ENCODE measurements at places on chromosomes 6 and 20. TPM values are rescaled to one million over a fixed set of nuclear protein-coding genes. Genes with fewer than 3 reads are reported as not detected.

Gene SAPCD1
- total RNA-seq = 16.4 TPM

Gene ZSCAN9
- total RNA-seq = 9.7 TPM

Gene SNAP91
- total RNA-seq = not detected

Gene LST1
- 14.6 TPM for total RNA-seq

Gene GTSF1L
- total RNA-seq = not detected

GRCh38 chr20:59790346-59790745, 143.1 kb downstream of the SYCP2 start:
- no peak overlapping the region for H3K27ac ChIP-seq
- no peaks in the 10 kb centered on the region for H3K27me3 ChIP-seq
- no peak for DNase-seq
- no peaks in the 10 kb centered on the region for H3K4me1 ChIP-seq
- H3K36me3 ChIP-seq = no peaks in the 10 kb centered on the region

DNA sequence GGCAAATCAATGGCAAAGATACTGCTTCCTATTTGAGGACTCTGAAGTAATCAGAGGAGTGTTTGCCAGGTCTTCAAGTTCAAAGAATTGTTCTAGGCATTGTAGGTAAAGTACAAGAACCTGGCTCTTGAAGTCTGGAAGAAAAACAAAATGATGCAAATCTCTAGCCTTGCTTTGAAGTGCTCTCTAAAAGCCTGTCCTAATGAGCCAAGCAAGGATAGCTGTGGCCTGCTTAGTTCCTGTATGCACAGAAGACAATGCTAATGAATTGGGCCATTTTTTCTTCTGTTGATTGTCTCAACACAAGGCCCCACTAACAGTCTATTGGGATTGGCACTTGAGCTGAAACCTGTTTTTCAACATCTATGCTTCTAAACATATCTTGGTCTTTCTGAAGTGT, 165.0 kb upstream of the POU3F2 start:
- no peak overlapping the region for H3K4me3 ChIP-seq
- no peak for DNase-seq
- no peak overlapping the region for H3K27ac ChIP-seq
- no peaks in the 10 kb centered on the region for H3K36me3 ChIP-seq
- H3K4me1 ChIP-seq = no peaks in the 10 kb centered on the region
- H3K27me3 ChIP-seq = no peaks in the 10 kb centered on the region

DNA sequence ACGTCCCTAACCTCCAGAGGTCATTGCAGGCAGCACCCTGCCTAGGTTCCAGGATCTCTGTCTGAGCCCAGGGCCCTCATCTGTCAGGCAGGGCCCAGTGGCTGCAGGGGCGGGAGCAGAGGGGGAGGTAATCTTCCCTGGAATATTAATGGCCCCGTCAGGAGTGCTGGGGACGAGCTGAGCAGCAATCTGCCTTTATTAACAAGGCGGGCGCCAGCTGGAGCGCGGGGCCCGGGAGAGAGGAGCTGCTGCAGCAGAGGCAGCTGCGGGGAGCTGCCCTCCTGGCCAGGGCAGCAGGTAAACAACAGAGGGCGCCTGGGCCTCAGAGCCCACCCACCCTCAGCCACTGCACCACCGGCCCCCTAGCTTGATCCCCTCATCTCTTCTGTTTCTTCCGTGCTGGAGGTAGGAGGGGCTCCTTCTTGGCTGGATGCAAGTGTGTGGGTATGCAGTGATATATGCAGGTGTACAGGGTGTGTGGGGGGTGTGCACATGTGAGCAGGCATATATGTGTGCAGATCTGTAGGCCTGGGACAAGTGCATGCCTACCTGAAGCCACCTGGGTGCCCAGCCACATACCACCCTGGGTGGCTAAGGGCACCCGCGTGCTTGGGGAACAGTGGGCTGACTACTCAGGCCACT, 131.8 kb upstream of the MLN start:
- no peaks in the 10 kb centered on the region for H3K36me3 ChIP-seq
- no peak overlapping the region for H3K4me3 ChIP-seq
- peaks cover 2% of the 10 kb centered on the region for H3K4me1 ChIP-seq
- H3K27ac ChIP-seq = no peak overlapping the region
- H3K27me3 ChIP-seq = peaks cover 24% of the 10 kb centered on the region

DNA sequence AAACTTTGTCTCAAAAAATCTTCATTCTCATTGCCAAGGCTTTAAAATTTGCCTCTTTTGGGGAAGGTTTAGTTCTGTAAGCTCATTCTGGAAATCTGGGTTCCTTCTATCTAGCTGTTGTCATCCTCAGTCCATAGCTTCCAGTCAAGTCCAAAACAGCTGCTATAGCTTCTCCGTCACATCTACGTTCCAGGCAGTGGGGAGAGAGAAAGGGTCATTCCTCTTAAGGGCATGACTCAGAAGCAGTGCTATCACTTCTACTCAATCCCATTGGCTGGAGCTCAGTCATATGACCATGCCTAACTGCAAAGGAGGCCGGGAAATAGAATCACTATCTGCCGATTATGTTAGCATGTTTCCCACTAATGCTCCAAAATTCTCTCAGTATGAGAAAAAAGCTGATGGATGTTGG, 141.4 kb upstream of the PTPN1 start:
- peaks cover 11% of the 10 kb centered on the region for H3K4me1 ChIP-seq
- no peak for DNase-seq
- H3K27me3 ChIP-seq = peaks cover 16% of the 10 kb centered on the region
- no peaks in the 10 kb centered on the region for H3K36me3 ChIP-seq

DNA sequence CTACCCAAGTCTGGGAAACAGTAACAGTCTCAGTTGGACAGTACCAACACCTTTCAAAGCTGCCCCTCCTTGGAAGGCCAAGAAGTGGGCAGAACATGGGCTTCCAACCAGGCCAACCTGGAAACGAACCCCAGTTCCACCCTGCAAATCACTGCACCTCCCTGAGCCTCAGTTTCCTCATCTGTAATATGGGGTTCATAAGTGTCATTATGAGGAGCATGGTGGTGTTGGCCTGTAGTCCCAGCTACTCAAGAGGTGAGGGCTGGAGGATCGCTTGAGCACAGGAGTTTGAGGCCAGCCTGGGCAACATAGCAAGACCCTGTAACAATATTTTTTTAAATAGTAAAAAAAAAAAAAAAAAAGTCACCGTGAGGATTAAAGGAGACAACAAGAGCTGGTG, 34.5 kb downstream of the C20orf203 start:
- H3K36me3 ChIP-seq = no peaks in the 10 kb centered on the region
- no peaks in the 10 kb centered on the region for H3K4me1 ChIP-seq
- H3K27ac ChIP-seq = no peak overlapping the region
- H3K27me3 ChIP-seq = no peaks in the 10 kb centered on the region
- no peak for DNase-seq
- no peak overlapping the region for H3K4me3 ChIP-seq

- H3K27me3 ChIP-seq = no peaks in the 10 kb centered on the region
- no peaks in the 10 kb centered on the region for H3K36me3 ChIP-seq
- H3K4me1 ChIP-seq = peaks cover 19% of the 10 kb centered on the region
- no peak for DNase-seq
- H3K4me3 ChIP-seq = peak overlapping the region; percentile 64
Measured at GRCh38 chr6:49978332-49979226, 9.2 kb upstream of the DEFB113 start.

DNA sequence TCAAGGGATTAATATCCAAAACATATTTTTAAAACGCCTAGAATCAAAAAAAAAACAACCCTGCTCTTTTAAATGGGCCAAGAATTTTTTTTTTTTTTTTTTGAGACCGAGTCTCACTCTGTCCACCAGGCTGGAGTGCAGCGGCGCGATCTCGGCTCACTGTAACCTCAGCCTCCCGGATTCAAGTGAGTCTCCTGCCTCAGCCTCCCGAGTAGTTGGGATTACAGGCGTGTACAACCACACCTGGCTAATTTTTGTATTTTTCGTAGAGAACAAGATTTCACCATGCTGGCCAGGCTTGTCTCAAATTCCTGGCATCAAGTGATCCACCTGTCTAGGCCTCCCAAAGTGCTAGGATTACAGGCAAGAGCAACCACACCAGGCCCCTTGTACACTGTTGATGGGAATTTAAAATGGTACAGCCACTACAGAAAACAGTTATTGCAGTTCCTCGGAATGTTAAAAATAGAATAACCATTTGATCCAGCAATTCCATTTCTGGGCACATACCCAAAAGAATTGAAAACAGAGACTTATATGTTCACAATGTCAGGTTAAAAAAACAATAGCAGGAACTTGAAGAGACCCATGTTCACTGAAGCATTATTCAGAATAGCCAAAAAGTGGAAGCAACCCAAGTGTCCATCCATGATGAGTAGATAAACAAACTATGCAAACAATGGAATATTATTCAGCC, 3.1 kb upstream of the MYL9 start:
- H3K4me3 ChIP-seq = no peak overlapping the region
- no peaks in the 10 kb centered on the region for H3K27me3 ChIP-seq
- no peaks in the 10 kb centered on the region for H3K36me3 ChIP-seq
- no peak for DNase-seq
- no peak overlapping the region for H3K27ac ChIP-seq
- no peaks in the 10 kb centered on the region for H3K4me1 ChIP-seq

DNA sequence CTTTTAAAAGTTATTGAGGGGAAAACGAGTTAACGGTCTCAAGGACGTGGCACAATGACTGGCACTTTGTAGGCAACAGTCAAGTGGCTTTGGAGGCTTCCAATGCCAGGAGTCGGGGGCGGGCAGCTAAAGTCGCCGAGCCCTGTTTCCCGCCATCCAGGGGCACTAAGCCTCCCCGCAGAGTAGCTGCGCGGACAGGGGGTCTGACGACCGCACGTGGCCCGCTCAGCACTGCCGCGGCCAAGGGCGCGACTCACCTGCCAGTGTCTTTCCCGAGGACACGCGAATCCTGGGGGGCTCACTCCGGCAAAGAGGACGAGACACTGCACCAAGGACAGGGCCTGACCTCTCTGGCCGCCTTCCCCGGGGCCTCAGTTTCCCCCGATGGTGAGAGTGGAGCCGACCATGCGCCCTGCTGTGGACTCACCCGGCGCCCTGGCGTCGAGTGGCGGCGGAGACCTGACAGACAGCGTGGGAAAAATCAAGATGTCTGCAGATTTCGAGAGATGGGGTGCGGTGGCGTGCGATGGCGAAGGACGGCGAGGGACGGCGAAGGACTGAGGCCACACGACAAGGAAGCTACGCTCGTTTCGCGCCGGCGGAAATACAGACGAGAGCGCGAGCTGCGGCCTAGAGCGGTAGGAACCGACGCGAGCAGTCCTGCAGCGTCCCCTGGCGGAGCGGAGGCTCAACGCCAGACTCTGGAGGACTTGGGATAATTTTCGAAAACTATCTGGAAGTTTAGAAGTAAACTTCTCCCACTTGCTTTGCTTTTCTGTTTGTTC, at the start of gene SNHG17:
Gene SNHG17, minus strand, starts transcription at position 559 of the 785 bp plus-strand sequence.
- H3K4me3 ChIP-seq = peak within 1 kb of the TSS; percentile 90
- peaks cover 24% of the 10 kb centered on the region for H3K4me1 ChIP-seq
- peak within 1 kb of the TSS; percentile 93 for H3K27ac ChIP-seq
- peaks cover 2% of the 10 kb centered on the region for H3K27me3 ChIP-seq
- peak; percentile 86 for DNase-seq
- peaks cover 54% of the 10 kb centered on the region for H3K36me3 ChIP-seq

GRCh38 chr6:43021270-43022047, at the start of gene RRP36:
Gene RRP36, plus strand, starts transcription at chr6:43021623. Its CDS starts 32 bp downstream, at chr6:43021655.
- H3K36me3 ChIP-seq = peaks cover 53% of the 10 kb centered on the region
- peak; percentile 58 for DNase-seq
- H3K27me3 ChIP-seq = no peaks in the 10 kb centered on the region
- peak within 1 kb of the TSS; percentile 88 for H3K27ac ChIP-seq

GRCh38 chr6:147141711-147142308, 62.4 kb upstream of the STXBP5 start:
- no peak overlapping the region for H3K27ac ChIP-seq
- no peaks in the 10 kb centered on the region for H3K36me3 ChIP-seq
- H3K4me3 ChIP-seq = no peak overlapping the region
- H3K27me3 ChIP-seq = no peaks in the 10 kb centered on the region
- no peaks in the 10 kb centered on the region for H3K4me1 ChIP-seq
- DNase-seq = no peak

GRCh38 chr6:15400572-15401004, 154.7 kb downstream of the JARID2 start:
- H3K27me3 ChIP-seq = no peaks in the 10 kb centered on the region
- peak overlapping the region; percentile 83 for H3K27ac ChIP-seq
- DNase-seq = no peak
- H3K36me3 ChIP-seq = peaks cover 7% of the 10 kb centered on the region
- peaks cover 80% of the 10 kb centered on the region for H3K4me1 ChIP-seq
- H3K4me3 ChIP-seq = peak overlapping the region; percentile 80

DNA sequence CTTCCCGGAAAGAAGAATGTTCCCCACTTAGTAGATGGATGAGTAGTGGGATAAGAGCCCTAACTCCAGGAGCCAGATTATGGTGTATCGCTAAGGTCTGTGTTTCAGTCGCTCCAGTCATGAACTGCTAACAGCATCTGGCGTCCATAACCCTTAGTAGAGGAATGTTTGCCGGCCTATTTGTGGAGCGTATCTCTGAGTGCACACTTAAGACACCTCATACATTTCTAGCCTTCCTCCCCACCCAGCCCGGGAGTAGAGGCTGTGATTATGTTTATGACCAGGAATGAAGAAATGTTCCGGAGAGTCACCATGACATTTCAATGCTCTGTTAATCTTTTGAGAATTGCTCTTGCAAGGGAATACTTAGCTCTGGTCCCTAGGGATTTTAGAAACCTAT, 251.1 kb upstream of the SOX4 start:
- H3K4me1 ChIP-seq = no peaks in the 10 kb centered on the region
- DNase-seq = no peak
- H3K4me3 ChIP-seq = no peak overlapping the region
- H3K27me3 ChIP-seq = peaks cover 2% of the 10 kb centered on the region
- H3K27ac ChIP-seq = no peak overlapping the region
- no peaks in the 10 kb centered on the region for H3K36me3 ChIP-seq

DNA sequence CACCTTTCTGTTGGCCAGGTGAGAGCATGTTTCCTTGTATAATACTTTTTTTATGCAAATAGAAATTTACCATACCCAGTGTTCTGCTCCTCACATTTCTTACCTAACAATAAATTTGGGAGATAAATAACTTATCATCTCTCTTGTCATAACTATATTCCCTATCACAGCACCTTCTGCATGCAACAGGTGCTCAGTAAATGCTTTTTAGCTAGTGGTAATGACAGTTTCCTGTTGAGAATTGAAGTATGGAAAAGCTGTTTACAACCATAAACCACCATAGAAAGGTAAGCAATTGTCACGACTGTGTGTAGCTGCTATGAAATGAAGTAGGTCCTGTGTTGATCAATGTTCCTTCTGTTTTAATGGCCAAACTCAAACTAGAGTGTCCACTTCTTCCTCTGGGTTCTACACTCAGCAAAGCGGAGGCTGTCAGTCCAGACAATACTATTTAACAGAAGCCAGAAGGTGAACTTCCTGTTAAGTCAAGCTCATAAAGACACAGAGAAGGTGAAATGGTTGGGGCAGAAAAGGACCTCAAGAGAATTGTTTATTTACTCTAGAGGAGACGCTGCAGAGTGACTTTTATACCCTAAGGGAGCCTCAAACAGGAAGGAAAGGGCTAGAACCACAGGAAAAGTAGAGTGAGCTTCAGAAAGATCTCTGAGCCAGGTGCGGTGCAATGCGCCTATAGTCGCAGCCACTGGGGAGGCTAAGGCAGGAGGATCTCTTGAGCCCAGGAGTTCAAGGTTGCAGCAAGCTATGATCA, 84.0 kb upstream of the SLC22A16 start:
- H3K4me1 ChIP-seq = peaks cover 19% of the 10 kb centered on the region
- H3K27ac ChIP-seq = no peak overlapping the region
- H3K27me3 ChIP-seq = no peaks in the 10 kb centered on the region
- no peaks in the 10 kb centered on the region for H3K36me3 ChIP-seq
- DNase-seq = no peak

GRCh38 chr20:2751878-2752566, 48.4 kb downstream of the CPXM1 start:
- peaks cover 58% of the 10 kb centered on the region for H3K27me3 ChIP-seq
- peaks cover 16% of the 10 kb centered on the region for H3K4me1 ChIP-seq
- no peak overlapping the region for H3K4me3 ChIP-seq
- H3K27ac ChIP-seq = no peak overlapping the region
